ENCODE measurements at places on chromosomes 6 and 20.

DNA sequence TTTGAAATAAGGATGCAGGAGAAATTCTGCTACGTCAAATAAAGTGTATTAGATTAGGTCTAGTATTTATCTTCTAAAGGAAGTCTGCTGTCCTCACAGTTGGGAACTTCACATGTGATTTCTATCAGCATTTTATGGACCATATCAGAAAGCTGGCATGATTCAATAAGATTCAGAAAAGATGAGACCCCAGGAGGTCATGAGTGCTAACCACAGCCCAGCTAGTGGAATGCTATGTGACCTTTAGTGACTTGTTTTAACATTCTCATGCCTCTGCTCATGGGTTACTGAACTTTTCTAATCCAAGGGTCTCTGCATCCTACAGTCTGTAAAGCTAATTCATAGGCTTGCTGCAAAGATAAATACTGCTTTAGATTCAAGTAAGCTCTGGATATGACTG lies 150.1 kb downstream of the GMPR start:
- no peak for DNase-seq

GRCh38 chr6:64404396-64404795 lies 768.8 kb downstream of the PHF3 start:
- no peak for DNase-seq

DNA sequence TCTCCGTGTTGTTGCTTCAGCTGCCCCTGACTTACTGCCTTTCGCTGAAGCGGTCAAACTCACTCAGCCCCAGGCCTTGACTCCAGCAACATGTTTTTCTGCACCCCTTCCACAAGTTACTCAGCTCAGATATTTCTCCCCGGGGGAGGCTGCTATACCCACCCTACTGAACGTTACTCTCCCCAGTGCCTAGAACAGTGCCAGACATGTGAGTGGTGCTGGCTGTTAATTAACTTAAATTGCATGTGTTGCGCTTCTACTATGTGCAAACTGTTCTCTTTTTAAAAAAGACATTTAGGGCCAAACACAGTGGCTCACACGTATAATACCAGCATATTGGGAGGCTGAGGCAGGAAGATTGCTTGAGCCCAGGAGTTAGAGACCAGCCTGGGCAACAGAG lies 41.2 kb upstream of the DOK5 start:
- no peak for DNase-seq

DNA sequence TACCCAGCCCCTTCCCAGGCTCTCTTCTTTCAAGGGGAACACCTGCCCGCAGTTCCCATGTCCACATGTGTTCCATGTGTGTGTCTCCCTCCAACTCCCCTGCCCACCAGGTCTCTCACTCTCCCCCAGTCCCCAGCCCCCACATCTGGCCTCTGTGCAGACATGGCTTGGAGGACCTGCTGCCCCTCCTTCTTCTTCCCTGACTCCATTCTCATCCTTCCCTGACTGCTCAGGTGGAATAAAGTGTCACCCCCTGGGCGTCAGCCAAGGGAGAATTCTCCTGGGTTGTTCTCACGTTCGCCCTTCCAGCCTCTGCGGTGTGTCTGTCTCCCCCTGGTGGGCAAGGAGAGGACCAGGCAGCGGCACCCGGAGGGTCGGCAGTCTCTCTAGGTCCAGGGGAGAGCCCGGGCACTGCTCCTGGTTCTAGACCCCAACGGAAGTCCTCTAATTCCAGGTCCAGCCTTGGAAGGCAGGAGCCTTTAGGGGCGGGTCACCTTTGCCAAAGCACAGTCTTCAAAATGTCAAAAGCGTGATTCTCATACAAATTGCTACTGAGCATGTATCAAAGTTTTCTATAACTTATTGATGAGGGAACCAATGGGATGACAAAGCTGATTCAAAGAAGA lies 50.5 kb downstream of the EBF4 start:
- no peak for DNase-seq

GRCh38 chr20:41171736-41172295 lies 34.5 kb downstream of the PLCG1 start:
- DNase-seq = no peak

- no peak for DNase-seq
Measured at GRCh38 chr6:153058291-153058690, 55.8 kb upstream of the MTRF1L start.

GRCh38 chr20:43945391-43946205 lies 30.9 kb downstream of the TOX2 start:
- no peak for DNase-seq

GRCh38 chr6:95087394-95088097 lies 489.8 kb upstream of the MANEA start:
- peak; percentile 88 for DNase-seq
